ENCODE measurements at places on chromosomes 3 and 15.
A peak's percentile ranks its signal among the peaks of the same experiment; 100 is the strongest.

- peak; percentile 86 for DNase-seq
Measured at GRCh38 chr3:81216192-81216591, 545.3 kb downstream of the GBE1 start.

DNA sequence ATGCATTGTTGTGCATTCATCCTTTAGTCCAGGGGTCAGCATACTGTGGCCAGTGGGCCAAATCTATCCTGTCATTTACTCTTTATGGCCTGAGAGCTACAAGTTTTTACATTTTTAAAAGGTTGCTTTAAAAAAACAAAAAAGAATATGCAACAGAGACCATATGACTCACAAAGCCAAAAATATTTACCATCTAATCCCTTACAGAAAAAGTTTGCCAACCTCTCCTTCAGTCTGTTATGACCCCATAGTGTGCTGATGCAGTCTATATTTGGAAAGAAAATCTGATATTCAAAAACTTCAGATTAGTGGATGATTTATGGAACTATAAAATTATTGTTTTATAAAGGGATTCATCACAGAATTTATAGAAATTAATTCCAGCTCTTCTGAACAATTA is 237.5 kb upstream of the IL12A start:
- DNase-seq, result peak; percentile 61

DNA sequence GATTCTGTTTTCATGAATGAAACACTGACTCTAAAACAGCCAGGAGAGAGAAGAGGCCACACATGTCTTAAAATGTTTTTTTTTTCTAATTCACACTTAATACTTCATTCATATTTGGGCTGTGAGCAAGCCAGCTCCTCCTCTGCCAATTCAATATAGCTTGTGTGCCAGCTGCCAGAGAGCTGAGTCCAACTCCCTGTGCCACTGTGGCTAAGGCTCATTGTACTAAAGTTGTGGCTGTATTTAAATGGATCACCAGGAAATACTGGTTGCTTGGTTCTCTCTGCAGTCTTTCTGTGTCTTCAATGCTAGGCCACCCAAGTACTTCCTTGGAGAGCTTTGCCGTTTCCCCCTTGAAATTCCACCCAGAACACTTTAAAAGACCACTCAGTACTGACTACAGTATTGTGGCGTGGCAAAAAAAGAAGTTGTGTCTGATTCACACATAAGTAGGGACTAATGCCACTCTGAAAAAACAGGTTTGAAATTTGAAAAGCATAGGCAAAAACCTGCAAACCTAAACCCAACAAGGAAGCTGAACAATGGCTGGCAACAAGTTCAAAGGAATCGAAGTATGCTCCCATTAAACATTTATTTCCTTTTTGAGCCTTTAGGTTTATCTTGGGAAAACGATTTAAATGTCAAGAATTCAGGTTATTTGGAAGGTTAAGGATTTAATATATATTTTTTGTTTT is 524.7 kb downstream of the DIPK2A start:
- no peak for DNase-seq

DNA sequence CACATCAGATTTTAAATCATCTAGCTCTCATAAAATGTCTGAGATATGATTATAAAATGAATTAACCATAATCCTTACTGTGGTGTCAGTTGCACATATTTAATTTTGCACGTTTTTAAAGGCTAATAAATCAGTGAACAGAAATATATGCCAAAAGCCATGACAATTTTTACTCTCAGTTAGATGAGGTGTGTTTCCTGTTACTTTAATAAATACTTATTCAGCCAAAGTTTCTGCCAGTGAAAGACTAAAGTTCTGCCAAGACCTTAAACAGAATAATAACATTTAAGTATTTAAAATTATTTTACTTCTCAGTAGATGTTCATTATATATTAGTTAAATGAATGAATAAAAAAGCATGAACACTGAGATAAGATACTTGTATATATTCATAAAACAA is 1150.1 kb downstream of the NAALADL2 start:
- no peak for DNase-seq

DNA sequence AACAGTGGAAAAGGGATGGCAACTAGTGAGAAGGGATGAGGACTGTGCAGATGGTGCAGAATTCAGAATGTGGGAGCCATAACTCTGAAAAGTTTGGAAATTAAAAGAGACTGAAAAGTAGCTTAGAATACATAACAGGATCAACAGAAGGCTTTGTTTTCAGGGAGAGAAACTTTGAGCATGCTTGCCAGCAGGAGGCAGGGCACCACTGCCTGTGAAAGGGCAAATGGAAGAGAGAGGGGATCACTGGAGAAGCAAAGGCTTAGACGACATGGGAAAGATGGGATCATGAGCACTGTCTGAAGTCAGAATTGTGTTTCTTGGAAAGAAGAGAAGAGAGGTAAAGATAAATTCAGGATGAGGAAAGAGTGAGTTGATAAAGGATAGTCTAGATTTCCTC is 99.6 kb downstream of the ABI3BP start:
- DNase-seq, result peak; percentile 39

DNA sequence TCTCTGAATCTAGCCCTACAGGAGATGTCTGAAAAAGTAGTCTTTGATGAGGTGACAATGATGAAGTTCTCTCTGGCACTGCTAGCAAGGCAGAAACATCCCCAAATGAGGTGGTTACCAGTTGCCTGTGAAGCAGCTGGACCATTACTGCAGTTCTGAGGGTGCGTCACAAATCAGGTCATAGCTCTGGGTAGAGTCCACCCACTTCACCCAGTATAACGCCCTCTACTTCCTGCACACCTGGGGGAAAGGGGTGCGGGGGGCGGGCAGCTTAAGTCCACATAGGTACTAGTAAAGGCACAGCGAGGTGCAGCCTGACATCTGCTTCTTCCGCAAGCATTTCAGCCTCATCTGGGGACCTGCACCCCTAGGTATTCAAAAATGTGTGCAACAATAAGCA is 13.4 kb upstream of the SATB1 start:
- DNase-seq, result no peak

- DNase-seq, result no peak
Measured at GRCh38 chr3:183381673-183382072, 46.7 kb downstream of the MCF2L2 start.

DNA sequence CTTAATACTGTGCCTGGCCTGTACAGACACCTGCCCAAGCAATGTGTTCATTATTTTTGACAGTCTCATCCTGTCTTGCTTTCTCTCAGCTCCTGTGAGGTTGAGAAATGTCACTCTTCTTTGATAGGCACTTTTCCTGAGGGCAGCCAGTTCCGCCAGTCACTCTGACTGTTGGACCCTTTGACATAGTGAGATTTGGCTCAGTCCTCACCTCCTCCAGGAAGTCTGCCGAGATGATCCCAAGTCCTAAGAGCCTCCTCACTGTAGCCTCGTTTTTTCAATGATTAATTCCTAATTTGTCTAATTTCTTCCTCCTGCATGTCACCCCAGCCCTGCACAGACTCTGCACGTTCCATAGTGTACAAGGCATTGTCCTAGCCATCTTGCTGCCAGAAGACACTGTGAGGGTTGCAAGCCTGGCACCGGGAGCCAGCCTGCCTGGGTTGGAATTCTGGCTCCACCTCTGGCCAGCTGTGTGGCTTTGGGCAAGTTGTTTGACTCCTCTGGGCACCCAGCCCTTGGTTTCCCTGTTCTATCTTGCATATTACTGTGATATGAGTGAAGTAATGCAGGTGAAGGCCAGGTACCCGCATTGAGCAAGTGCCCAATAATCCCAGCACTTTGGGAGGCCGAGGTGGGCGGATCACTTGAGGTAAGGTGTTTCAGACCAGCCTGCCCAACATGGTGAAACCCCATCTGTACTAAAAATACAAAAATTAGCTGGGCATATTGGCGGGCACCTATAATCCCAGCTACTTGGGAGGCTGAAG is 24.3 kb downstream of the RPLP1 start:
- no peak for DNase-seq

DNA sequence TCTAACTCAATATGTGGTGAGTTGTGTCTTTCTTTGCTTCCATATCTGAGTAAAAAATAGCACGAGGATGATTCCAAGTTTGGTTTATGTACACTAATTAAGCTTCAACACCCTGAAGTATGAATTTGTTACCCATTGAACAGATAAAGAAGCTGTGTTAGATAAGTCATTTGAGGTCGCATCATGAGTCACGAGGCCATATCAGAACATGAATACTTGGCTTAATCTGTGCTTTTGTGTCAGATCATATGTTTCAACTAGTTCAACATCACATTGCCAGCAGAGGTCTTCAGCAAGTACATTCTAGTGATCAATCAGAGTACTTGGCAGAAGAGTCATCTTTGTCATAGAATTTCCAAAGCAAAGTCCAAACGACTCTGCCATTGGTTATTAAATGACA is 26.3 kb upstream of the MITF start:
- DNase-seq, result no peak

GRCh38 chr3:134619884-134620445 is 30.9 kb downstream of the KY start:
- no peak for DNase-seq

DNA sequence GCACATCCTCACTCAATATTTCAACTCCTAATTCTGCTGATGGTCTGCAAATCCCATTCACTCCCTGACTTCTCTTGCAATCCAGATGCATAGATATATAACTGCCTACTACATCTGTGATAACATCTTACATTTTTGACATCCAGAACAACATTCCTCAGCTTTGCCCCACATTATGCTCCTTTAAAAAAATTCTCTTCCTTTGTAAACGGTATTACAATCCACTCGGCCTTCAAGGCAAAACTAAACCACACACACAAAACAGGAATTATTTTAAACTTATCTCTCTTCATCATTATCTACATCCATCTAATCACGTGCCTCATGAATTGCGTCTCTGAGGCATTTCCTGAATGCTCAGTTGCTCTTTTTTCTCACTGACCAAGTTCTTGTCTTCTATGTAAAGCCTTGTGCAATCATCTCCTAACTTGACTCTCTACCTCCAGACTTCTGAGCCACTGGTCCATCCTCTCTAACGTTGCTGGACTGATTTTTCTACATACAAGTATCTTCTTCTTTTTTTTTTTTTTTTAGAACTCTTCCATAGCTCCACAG is 117.0 kb downstream of the SATB1 start:
- DNase-seq, result no peak

GRCh38 chr15:96332637-96333121 is 2.2 kb downstream of the NR2F2 start:
- DNase-seq, result no peak

- peak; percentile 95 for DNase-seq
Measured at GRCh38 chr3:113241292-113242095, 30.1 kb downstream of the BOC start.

GRCh38 chr3:107643038-107643883 is 120.5 kb downstream of the BBX start:
- no peak for DNase-seq

DNA sequence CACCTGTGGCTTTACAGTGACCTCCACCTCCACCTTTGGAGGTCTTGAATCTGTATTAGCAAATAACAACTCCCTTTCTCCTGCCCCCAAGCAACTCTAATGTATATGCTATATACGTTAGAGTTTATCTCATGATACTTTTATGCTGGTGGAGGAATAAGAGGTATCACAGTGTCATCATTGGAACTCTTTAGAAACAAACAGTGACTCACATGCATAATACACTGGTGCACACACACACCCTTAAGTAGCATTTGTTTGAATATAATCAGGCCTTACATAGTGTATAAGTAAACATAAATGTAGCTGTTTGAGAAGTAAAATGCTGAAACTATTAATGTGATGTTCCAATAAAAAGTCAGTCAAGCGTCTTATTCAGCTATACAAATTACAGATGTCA is 280.2 kb upstream of the C2CD4B start:
- DNase-seq, result peak; percentile 53

GRCh38 chr3:124829819-124830554 is 57.2 kb downstream of the ITGB5 start:
- DNase-seq, result no peak

DNA sequence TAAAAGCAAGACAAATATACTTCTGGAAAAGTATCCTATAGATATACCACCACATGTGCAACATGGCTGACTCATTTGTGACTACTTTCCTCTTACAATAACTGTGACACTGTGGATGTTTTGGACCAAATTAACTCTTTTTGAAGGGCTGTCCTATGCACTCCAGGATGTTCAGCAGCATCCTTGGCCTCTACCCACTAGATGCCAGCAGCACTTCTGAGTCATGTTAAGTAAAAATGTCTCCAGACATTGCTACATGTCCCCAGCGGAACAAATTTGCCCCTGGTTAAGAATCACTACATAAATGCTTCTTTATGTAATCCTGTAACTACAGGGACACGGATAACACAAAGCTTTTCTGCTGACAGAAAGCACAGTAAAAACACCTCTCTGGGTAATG is 32.0 kb downstream of the RUVBL1 start:
- peak; percentile 32 for DNase-seq

GRCh38 chr3:155639462-155640055 is 105.3 kb downstream of the PLCH1 start:
- DNase-seq, result no peak

- peak; percentile 15 for DNase-seq
Measured at GRCh38 chr3:64445109-64445943, 220.1 kb upstream of the PRICKLE2 start.
